HuH-7.5 (cell line): ENCODE measurements at places on chromosomes 2 and 18.

GRCh38 chr2:218569038-218569431, 396 bp downstream of the CNOT9 start:
- DNase-seq, result peak; percentile 30

GRCh38 chr2:31319406-31320175, 85.6 kb downstream of the EHD3 start:
- DNase-seq, result no peak

DNA sequence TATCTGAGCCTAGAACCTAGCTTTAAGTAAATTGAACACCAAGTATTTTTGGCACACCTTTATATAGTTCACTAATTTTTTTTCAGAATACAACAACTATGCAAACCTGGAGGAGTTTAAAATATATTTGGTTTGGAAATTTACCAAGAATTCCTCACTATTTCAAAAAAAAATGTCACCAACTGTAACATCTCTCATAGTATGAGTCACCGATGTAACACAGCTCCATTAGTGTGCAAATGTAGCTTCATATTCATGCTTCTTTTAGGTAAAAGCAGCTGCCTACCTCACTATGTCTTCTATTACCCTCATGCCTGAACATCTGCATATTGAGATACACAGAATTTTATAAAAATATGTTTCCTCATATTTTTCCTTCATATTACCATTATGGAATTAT, 80.5 kb downstream of the NRXN1 start:
- no peak for DNase-seq

DNA sequence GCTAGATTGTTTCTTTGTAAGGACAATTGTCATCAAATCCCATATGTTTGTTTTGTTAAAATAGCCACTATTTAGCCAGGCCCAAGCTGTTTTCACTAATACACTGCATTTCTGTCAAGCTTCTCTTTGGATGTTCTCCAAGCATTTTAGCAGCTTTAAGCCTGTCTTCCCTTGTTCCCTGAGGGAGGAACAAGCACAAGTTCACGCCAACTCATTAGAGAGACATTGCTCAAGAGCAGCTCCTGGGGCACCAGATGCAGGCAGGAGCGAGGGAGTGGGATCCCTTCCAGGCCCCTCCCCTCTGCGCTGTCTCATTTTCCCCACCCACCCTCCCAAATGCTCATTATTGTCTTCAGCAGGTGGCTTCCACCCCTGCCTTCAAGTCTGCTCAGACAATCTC, 32.6 kb upstream of the PPP3R1 start:
- DNase-seq, result no peak

DNA sequence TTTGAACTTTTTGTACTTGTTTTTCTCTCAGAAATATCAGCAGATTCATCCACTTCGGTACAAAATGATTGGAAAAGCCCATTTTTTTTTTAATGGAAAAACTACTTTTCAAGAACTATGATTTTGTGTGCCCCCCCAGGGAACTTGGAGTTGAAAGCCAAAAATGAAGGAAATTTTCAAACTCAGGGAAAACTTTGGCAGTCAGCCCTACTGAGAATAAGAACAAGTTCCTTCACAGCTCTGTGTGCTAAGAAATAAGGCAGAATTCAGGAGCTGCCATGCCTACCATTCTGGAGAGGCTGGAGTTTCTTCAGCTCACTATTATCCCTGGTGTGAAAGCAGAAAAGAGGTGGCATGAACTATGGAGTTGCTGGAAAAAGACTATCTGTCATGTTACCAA, 226.0 kb upstream of the SLC35G4 start:
- DNase-seq, result no peak

DNA sequence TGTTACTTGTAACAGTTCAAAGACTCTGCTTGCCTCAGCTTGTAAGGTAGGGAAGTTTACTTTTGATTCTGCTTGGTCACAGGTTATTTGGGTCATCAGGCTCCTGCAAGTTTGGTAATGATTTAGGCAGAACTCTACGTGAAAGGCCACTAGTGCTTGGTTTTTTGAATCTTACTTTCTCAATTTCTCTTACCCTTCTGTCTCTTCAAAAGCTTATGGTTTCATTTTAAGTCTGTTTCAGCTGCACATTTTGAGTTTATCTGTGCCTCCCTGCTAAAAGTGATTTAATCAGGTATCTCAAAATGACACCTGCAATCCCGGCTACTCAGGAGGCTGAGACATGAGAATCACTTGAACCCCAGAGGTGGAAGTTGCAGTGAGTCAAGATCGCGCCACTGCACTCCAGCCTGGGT, 26.3 kb upstream of the MOCOS start:
- no peak for DNase-seq

DNA sequence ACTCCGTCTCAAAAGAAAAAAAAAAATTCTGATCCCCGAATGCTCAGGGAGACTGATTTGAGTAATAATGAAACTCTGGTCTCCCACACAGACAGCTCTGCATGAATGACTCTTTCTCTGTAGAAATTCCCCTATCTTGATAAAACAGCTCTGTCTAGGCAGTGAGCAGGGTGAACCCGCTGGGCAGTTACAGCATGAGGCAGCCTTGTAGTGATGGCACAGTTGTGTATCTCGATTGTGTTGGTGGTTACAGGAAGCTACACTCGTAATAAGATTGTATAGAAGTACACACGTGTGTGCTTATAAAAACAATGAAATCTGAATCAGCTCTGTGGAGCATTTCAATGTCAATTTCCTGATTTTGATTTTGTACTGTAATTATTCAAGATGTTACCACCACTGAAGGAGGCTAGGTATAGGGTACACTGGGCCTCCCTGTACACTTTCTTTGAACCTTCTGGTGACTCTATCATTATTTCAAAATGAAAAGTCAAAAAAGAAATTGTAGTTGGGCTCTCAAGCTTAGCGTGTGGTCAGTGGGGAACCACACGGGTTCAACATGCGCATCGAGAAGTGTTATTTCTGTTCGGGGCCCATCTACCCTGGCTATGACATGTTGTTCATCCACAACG, 34.9 kb upstream of the ATP8B1 start:
- DNase-seq, result no peak

DNA sequence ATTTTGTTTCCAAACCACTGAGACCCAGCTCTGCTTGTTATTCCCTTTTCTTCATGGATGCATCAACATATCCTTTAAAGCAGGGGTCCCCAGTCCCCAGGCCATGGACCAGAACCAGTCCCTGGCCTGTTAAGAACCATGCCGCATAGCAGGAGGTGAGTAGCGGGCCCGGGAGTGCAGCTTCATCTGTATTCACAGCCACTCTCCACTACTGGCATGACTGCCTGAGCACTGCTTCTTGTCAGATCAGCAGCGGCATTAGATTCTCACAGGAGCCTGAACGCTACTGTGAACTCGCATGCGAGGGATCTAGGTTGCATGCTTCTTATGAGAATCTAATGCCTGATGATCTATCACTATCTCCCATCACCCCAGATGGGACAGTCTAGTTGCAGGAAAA, 1.6 kb upstream of the POLI start:
- DNase-seq, result no peak
